ENCODE measurements at places on chromosomes 7 and 10.

GRCh38 chr10:131814567-131815265 lies 86.1 kb upstream of the PPP2R2D start:
- DNase-seq: no peak

DNA sequence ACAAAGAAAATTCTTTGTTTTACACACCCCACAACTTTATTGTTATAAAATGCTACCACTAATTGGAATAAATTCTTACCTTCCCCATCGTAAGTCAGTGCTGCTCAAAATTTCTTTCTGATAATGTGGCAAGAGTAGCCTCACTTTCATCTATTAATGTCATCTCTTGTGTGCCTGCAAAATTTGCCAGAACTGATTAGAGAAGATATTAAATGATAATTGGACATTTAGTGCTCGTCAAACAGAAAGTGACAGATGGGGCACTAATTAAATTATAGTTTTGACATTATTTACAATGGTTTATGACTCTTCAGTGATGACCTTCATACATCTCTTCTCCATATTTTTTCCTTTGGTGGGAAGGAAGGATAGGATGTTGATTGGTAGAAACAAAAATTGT lies 690.9 kb downstream of the NXPH1 start:
- no peak for DNase-seq

GRCh38 chr10:88592381-88592780 lies 5.8 kb downstream of the LIPJ start:
- peak; percentile 2 for DNase-seq

DNA sequence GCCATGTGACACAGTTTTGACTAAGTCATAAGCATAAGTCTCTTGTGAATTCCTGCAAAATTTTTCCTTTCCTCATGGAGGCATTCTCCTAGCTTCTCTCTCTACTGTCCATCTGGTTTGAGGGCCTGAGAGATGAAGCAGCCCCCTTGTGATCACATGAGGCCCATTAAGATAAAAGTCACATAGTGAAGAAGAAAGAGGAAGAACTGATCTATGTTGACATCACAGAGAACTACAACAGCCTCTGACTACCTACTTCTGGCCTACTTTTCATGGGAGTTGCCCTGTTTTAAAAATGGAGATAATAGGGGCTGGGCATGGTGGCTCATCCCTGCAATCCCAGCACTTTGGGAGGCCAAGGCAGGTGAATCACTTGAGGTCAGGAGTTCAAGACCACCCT lies 50.4 kb downstream of the TFEC start:
- DNase-seq: no peak

- no peak for DNase-seq
Observed at GRCh38 chr10:15213461-15213861, 45.0 kb upstream of the NMT2 start.

GRCh38 chr10:42960991-42961795 lies 115.7 kb upstream of the RET start:
- DNase-seq: no peak

DNA sequence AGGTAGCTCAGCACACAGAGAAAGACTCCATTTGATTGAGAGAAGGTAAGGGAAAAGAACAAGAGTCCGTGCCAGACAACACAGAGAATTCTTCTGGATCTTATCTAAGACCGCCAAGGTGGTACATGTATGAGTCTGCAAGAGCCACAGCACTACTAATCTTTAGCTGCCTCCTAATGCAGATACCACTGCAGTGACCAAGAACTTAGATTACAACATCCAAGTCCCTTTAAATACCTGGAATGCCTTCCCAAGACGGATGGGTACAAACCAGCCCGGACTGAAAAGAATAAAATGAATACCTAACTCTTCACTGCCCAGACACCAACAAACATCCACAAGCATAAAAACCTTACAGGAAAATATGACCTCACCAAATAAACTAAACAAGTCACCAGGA lies 33.3 kb downstream of the TFEC start:
- DNase-seq: peak; percentile 1

- no peak for DNase-seq
Observed at GRCh38 chr7:149468208-149468607, 7.3 kb upstream of the ZNF777 start.

- DNase-seq: no peak
Observed at GRCh38 chr10:43230101-43230908, 36.6 kb downstream of the RASGEF1A start.

- no peak for DNase-seq
Observed at GRCh38 chr10:1280466-1281404, 224.6 kb downstream of the WDR37 start.

- peak; percentile 6 for DNase-seq
Observed at GRCh38 chr10:100101192-100102076, 19.8 kb upstream of the CPN1 start.

DNA sequence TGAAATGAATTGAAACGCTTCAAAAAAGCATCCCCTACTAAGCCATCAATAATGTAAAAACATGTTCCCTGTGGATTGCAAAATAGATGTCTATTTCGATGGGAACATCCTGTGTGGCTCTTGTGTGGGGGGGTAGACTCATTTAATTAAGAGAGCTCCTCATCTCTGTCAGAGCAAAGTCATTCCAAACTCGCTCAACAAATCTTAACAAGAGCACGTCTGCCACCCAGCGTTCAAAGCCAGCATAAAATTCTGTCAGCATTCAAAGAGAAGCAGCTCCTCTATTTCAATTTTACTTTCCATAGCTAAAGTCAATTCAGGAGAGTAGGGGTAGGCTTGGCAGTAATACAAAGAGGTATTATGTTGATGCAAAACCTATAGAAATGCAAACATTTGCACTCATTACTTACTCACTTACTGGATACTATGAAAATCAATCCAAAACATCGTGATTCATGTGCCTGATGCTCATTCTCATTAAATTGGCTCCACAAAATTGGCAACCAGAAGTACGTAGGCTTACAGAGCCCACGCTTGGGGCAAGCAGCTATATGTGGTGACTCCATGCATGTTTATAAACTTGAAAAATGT lies 114.9 kb downstream of the IPMK start:
- DNase-seq: peak; percentile 72
